ENCODE measurements at places on chromosomes 7 and 10.

DNA sequence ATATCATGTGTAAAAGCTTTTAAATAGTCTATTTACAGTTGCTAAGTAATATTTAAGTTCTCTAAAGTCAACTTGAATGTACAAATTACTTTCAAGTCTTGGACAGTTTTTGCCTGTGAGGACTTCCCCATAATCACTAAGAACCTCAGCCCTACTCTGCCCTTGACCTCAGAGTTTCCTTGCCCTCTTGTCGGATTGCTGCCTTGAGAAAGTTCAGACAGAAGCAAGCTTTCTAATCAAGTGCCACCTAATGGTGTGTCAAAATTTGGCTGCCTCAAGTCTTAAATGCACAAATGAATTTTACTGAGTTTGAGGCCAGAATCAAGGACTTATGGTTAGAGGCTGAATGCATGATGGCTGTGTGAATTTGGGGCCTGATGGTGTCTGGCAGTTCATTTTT lies 88.3 kb upstream of the KAT6B start:
- DNase-seq = no peak

DNA sequence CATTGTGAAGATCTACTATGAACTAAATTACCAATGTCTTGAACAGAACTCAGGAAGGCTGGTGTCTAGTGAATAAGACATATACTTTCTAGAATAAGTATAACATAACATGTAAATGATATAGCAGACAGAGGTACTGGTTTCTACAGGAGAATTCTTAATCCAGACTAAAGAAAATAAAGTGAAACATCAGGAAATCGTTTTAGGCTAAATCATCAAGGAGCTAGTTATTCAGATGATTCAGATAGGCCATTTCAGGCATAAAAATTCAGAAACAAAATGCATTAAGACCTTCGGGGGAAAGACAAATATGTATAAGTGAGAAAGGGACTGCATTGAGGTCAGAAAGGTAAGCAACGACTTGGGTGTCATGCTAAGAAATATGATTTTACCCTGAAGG lies 170.6 kb downstream of the LRRN3 start:
- peak; percentile 23 for DNase-seq

DNA sequence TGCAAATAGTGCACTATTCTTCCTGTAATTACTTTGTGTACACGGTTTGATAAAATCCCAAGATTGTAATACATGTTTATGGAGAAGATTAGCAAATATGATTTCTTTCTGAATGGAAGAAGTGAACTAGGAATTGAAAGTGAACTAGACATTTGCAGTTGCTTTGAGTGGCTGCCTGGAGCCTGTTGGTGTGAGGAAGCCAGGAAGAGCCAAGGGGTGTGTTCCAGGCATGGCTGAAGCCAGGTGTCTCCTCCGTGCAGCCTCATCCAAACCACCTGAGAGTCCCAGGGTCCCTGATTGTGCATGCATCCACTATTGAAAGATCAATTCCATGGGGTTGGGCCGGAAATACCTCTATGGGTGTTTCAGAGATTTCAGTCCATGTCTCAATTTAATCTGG lies 253.1 kb upstream of the SHH start:
- no peak for DNase-seq

DNA sequence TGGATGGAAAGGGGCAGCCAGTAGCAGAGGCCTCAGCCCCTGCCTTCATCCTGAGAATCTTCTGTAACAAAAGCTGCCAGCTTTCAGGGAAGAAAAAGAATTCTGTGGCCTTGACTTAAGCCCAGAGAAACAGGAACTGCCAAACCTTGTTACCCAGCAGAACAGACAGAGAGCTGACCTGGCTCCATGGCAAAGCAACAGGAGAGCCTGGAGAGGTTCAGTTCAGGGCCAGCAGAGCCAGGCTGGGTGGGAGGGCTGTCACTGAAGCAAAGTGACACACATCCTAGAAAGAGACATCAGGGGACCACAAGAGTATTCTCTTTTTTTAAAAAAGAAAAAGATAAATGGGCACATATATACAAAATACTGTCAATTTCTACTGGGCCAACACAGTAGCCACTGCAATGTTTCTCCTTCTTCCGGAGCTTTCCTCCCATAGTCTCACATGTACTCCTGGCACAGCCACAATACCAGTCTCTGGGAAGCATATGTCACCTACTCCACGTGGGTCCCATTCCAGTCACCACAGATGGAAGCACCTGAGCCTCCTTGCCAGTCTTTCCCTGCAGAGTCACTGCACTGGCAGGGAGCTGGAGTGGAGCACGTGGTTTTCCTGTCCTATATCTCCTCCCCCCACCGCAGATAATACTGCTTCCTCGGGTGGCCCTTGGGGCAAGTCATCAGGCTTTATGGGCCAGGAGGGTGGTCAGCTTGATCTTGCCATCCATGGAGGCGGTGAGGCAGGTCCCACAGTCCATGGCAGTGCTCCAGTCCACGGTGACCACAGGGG lies 15.2 kb upstream of the CYREN start:
- no peak for DNase-seq

DNA sequence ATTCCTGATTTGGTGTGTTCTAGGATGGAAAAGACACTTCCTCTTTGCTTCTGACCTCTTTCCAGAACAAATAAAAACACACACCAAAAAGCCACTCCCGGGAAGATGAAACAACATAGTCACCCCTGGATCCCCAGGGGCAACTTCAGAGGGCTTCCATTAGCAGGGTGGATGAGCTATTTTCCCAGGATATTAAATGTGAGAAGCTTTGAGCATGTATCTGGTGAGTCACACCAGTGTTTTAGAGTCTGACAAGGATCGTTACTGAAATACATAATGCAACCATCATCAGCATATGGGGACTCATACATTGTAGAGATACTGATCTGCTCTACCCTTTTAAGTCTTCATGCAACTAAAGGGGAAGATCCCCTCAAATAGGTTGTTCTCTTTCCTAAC lies 115.5 kb upstream of the ZNF438 start:
- peak; percentile 85 for DNase-seq

- peak; percentile 39 for DNase-seq
Measured at GRCh38 chr10:116866987-116867595, 17.8 kb downstream of the ENO4 start.

Measured in EL (cell line).